Tongue (tissue), 3 donors: ENCODE measurements at places on chromosomes 6 and 20. TPM values are rescaled to one million over a fixed set of nuclear protein-coding genes. Genes with fewer than 3 reads are reported as not detected.

GRCh38 chr6:27889628-27890444 lies 22.4 kb downstream of the OR2B2 start:
- peak; percentile 32 for DNase-seq

DNA sequence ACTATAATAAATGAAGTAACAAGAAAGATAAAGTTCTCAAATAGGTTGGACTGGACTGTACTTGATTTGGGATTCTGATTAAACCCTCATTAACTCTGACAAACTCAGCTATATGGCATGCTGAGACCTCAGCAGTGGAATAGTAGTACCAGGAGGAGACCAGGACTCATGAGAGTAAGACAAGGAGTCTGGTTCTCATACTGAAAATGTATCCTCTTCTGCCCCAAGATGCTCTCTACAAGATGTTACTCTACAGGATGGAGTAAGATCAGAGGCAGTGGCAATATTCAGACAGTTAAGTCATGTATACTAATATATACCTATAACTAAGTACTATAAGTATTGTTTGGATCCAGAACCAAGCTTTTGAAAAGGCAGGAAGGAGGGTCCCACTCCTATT lies 31.9 kb upstream of the SYNCRIP start:
- peak; percentile 11 for DNase-seq

CD40 gene
- total RNA-seq: 3.3 TPM

DNA sequence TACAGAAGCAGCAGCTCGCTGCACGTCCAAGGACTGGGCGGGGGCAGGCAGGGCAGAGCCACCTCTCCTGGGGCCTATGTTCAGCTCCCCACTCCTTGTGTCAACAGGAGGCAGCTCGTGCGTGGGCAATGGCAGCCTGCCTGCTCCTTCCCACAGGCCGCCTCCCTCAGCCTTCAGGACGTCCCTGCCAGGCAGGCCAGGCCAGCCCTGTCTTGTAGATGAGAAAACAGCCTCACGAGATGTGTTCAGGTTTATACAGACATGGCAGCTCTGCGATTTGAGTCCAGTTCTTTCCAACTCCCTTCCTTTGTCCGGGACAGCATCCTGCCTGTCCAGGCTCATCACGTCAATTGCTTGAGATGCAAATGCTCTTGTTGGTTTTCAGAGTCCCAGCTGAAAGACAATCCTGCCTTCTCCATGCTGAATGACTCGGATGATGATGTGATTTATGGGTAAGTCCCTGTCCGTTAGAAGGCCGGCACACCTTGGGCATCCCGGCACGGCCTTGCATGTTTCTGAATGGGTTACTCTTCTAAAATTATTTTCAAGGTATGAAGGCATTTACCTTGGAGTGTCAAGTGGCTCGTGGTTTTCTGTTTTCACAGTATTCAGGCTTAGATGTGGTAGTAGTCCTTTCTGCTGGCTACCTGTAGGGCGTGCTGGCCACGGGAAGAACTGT lies 13.5 kb downstream of the DYNLT1 start:
- no peak for DNase-seq

GRCh38 chr6:116445102-116445501 lies 16.1 kb upstream of the CALHM6 start:
- DNase-seq: no peak

DNA sequence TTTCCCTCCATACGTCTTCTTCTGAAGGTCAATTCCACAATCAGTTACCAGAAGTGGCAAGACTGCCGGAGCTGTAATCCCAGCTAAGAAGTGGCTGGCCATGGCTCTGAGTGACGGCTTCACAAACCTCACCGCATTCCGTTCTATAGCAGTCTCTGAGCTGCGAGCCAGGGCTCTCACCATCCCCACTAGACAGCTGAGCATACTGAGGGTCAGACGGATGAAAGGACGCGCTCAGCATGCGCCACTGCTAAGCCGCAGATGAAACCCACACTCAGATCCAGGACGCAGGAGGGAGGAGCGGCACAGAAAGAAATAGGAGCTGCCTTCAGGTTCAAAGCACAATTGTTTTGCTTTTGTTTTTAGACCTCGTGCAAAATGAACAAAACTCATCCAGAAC lies 97.9 kb downstream of the ANKRD60 start:
- DNase-seq: no peak

DNA sequence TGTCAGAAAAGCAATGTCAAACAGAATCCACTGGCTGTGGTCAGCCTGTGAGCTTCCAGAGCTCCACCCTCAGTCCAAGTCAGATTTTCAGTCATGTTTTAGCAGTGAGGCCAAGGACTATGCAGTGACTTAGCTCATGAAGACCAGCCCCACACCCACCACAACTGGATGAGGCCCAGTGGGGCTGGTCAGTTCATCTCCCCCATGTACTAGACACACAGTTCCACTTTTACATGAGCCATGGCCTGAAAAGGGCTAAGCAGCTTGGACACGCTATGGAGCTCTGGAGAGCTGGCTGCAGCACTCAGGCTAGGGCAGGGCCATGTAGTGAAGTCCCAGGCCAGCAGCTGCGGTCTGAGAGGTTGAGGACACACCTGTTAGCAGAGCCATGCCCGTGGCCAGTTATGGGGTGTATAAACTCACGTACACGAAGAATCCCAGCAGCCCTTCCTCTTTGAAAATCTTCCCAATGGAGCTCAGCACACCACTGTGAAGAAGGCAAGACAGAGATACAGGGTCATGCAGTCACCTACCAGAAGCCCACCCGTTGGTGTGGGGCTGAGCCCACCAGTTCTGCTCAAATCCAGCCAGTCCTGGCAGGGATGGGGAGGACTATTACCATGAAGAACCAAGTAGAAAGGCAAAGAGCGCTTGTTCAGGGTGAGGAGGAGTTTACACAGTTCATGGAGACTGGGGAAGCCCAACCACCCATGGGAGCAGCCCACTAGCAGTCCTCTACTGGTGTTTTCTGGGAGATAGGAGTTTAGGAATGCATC lies 10.6 kb downstream of the MTCH1 start:
- DNase-seq: no peak

DNA sequence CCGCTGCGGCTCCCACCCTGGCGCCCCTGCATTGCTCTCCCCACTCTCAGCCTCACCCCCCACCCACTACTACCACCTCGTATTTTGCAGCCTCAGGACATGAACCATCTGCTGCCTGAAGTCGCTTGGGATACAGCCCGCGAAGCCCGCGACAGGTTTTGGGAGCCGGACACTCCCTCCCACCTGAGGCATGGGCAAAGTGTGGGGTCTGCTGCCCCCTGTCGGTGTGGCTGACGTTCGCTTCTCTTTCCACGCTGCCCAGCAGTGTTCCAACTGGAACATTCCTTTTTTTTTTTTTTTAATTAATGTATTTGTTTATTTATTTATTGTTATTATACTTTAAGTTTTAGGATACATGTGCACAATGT lies 15.3 kb upstream of the LPA start:
- DNase-seq: peak; percentile 44

GRCh38 chr6:76472858-76473257 lies 400.4 kb upstream of the IMPG1 start:
- DNase-seq: no peak

GRCh38 chr6:6148192-6148815 lies 141.6 kb upstream of the NRN1 start:
- DNase-seq: no peak

TMEM170B gene
- total RNA-seq: 11.3 TPM

DNA sequence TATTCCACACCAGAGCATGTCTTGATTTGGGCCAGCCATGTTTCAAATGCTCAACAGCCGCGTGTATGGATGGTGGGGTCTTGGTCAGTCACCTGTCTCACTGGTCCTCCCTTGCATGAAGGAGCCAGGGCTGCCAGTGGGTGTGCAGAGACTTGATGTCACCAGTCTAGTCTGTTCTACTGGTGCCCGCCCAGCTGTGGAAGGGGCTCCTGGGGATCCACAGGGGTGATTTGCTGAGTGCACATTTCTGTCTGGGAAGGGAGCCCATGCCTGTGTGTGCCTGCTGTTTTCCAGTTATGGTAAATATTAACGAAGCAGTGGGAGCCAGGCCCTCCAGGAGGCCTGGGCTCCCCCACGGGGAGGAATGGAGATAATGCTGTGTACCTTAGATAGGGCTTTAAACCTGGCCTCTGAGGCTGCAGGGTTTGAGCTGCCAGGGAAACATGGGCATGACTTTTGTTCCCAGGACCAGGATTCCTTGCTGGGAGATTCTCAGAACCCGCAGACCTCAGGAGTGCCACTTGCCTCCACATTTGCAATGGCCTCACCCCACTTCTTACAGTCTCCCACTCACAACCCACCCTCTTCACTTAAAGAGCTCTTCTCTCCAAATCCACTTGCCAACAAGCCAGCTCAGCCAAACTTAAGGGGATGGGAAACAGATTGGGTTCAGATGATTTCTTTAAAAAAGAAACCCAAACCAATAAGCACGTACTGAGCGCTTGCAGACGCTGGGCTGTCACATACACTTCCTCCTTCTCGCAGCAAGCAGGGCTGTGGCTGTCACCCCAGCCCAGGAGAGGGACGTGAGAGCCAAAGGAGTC lies 54.1 kb downstream of the VEGFA start:
- DNase-seq: peak; percentile 22

GRCh38 chr6:47483516-47483852 lies 5.9 kb downstream of the CD2AP start:
- no peak for DNase-seq

DNA sequence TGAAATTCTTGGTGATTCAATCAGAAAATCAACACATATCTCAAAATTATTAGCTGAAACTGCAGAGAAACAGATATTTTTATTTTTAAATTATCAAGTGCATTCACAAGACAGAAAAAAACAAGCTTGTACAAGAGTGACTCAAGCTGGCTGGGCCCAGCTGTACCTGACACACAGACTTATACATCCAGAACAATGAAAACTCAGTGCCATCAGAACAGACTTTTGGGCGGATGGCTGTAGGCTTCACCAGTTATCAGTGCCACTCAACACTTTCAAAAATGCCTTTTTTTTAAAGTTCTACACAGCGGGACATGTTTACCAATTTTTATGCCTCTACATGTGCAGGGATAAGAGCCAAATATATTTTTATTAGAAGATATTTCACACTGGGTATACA lies 102.8 kb downstream of the MYB start:
- DNase-seq: no peak

DNA sequence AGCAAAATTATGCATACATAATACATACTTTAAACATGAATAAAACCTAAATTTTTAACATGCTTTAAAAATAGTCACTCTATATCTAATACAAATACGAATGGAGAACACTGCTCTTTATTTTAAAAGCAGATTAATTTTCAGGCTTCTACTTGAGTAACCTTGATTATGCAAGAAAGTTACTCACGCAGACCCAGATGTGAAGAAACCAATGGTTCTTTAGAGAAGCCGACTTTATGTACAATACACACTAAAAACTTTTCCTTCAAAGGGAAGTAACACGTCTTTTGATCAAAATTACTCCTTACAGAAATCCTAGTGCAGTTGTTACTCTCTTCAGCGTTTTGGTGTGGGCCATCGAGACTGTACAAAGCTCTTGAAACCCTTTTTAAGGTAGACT lies 136.9 kb upstream of the SLC22A16 start:
- no peak for DNase-seq

FAM83C gene
- total RNA-seq: 2.2 TPM

GRCh38 chr20:24522452-24523330 lies 53.3 kb downstream of the SYNDIG1 start:
- DNase-seq: no peak

GRCh38 chr6:46220352-46221221 lies 49.8 kb upstream of the ENPP5 start:
- DNase-seq: no peak

SYNDIG1 gene
- total RNA-seq: 8.6 TPM

GRCh38 chr20:53299831-53300230 lies 293.8 kb downstream of the ZNF217 start:
- no peak for DNase-seq

DNA sequence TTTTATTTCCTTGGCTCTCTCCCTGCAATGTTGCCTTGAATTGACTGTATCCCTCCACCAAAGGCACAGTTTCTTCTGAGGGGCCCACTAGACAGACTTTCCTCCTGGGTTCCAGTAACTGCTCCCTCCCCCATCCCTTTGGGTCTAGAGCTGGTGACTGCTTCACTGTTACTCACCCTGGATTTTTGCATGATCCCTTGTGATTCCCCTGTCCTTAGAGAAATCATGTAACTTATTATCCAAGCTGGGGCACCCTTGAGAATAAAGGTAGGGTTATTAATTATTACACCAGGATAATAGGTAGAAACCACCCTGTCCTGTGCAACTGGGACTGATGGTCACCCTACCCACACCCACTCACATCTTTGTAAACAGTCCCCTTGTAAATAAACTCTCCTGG lies 67.5 kb upstream of the FYN start:
- no peak for DNase-seq

DNA sequence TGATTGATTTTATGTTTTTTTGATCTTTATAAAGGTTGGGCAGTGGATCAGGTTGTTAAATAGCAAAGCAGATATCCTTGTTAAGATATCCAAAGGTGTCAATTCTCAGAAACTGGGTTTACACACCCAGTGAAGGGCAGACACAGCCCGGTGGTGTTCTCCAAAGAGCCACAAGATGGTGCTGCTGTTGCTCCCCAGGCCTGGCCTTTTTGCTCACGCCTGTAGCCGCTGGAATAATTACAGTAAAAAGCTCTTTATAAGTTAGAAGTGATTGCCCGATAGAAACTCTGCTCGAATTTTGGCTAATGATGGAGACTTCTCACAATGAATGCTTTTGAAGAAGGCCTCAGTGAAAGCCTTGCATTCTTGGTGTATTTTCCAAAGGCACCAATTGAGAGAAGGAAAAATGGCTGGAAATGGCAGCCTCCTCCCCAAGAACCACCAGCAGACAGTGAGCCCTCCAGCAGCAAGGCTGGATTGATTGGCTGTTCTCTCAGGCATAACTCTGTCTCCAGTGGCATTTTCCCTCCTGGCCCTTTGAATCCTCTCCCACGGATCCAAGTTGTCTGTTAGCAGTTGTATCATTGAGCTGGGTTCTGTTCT lies 120.5 kb upstream of the CHD6 start:
- DNase-seq: peak; percentile 71

DNA sequence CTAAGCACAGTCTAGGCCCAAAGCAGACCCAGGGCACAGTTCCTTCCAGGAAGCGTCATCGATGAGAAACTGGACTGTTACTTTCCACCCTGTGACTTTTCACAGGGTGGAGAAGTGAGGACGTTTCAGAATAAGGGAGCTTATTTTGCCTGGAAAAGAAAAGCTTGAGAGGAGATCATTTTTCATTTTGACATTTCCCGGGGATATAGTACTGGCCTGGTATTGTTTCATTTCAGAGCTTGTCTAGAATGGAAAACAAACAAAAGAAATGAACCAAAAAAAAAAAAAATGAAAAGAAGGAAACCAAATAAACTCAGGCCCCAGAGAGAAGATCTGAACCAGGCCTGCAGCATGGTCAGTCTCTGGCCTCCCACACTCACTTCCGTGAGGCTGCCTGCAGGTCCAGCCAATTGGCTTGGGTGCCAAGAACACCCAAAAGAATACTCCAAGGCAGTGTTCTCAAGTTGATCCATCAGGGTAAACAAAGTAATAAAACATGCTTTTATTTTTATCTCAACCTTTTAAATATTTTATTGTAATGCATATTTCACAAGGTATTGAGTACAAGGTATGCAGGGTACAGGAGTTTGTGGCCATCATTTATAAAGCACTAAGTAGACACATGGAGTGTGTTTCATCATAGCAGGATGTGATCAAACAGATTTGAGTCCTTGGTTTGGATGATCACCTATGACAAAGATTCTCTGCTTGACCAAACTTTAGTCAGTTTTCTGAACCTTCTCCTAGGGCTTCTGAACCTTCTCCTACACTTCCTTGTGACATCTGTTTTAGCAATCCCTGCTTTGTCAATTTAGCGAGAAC lies 176.9 kb upstream of the GGTLC1 start:
- peak; percentile 44 for DNase-seq

GRCh38 chr6:108746366-108746765 lies 101.9 kb upstream of the ARMC2 start:
- DNase-seq: no peak
